ENCODE measurements at places on chromosomes 6 and 20.
A peak's percentile ranks its signal among the peaks of the same experiment; 100 is the strongest.

- no peak for DNase-seq
Measured at GRCh38 chr6:15358579-15359327, 112.9 kb downstream of the JARID2 start.

GRCh38 chr6:79135973-79136470 lies 58.0 kb upstream of the PHIP start:
- no peak for DNase-seq

GRCh38 chr20:17849901-17850683 lies 118.5 kb downstream of the SNX5 start:
- peak; percentile 99 for DNase-seq

DNA sequence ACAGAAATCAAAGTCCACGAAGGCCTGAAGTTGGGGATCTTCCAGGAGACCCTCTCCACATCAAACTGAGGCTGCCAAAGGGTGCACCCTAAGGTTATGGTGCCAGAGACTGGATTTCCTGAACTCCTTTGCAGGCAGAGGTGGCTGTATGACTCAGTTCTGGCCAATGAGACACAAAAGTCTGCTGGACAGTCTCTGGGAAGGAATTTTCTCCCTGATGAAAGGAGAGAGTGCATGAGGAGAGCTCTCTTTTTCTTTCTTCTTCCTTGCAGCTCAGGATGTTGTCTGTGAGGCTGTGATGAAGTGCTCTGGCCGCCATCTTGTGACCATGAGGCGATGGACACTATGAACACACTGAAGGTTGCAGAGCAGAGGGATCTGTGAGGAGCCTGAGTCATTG lies 85.2 kb downstream of the MDGA1 start:
- no peak for DNase-seq

DNA sequence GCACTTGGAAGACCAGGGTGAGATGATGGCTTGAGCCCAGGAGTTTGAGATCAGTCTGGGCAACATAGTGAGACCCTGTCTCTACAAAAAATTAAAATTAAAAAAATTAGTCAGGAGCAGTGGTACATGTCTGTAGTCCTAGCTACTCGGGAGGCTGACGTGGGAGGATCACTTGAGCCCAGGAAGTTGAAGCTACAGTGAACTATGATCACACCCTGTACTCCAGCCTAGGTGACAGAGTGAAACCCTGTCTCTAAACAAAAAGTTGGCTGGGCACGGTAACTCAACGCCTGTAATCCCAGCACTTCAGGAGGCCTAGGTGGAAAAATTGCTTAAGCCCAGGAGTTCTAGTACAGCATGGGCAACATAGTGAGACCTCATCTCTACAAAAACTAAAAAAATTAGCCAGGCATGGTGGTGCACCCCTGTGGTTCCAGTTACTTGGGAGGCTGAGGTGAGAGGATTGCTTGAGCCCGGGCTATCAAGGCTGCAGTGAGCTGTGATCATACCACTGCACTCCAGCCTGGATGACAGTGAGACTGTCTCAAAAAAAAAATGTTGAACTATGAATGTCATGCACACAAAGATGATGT lies 60.8 kb upstream of the MYL9 start:
- no peak for DNase-seq

DNA sequence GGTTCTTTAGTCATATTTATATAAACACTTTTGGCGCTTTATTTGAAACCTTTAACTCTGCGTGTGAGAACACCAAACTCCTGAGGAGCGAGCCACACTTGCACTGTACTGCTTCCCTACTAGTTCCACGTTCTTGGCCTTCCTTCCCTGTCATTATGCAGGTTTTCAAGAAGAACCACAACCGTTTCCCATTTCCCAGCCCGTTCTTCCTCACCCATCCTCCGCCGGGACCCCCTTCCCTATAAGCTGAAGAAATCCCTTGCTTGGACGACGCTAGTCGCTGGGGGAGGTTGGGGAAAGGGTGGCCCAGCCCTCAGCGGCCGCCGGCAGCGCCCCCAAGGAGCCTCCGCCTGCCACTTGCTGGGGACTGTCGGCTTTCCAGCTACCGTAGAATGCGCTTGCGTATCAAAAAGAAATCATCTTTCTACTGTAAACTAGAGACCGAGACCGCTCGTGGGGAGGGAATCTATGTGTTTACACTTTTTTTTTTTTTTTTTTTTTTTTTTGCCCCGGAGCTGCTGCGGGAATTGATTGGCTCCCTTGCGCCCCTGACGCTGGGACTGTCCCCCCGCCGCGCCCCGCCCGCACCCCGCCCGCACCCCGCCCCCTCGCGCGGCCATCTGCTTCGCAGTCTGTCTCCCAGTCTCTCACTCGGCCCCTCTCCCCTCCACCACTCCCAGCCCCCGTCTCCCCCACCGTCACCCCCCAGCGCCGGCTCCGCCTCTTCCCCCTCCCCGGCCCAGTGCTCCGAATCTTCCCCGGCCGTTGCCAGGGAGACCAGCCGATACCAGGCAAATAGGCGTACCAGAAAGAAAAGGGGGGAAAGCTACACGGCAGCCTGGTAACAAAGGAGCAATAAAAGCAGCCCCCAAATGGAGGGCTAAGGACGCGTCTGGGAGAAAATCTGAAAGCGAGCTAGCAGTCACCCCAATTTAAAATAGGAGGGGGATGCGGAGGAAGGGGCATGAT lies 2.3 kb upstream of the MARCKS start:
- DNase-seq = peak; percentile 60
